ENCODE measurements at places on chromosomes 11 and 22.

- DNase-seq, result peak; percentile 28
Measured at GRCh38 chr22:22870577-22871404, 16.8 kb upstream of the IGLL5 start.

- no peak for DNase-seq
Measured at GRCh38 chr11:85627332-85627997, at the start of gene DLG2. Gene DLG2, minus strand, starts transcription at chr11:85627344.

GRCh38 chr11:125476721-125477120 lies 19.3 kb downstream of the FEZ1 start:
- no peak for DNase-seq

GRCh38 chr22:36191106-36191836 lies 10.3 kb downstream of the APOL4 start:
- DNase-seq, result no peak

GRCh38 chr22:17566776-17567175 lies 3.5 kb downstream of the SLC25A18 start:
- no peak for DNase-seq

Data from vagina (tissue), 2 donors.